A549 treated with DMSO at 1 μM for 4 hours (cell line): ENCODE measurements at places on chromosomes 11 and 22. TPM values are rescaled to one million over a fixed set of nuclear protein-coding genes. Genes with fewer than 3 reads are reported as not detected.

GLB1L3 gene
- total RNA-seq, result 0.04 TPM in 1 of 5 replicates, not detected in the others

RFPL2 gene
- 0.10 to 0.20 TPM (median 0.19 TPM) in 4 of 5 replicates, not detected in the other for total RNA-seq

MRGPRE gene
- total RNA-seq, result 0.06 to 0.21 TPM (median 0.10 TPM) in 5 replicates

IL17RA gene
- 5.1 to 7.8 TPM (median 7.0 TPM) in 5 replicates for total RNA-seq

OR6A2 gene
- not detected in 5 replicates for total RNA-seq

WT1 gene
- total RNA-seq, result 5.9 to 6.9 TPM (median 6.1 TPM) in 5 replicates

TRIM48 gene
- not detected in 5 replicates for total RNA-seq

OR52E8 gene
- not detected in 5 replicates for total RNA-seq

KRTAP5-9 gene
- not detected in 5 replicates for total RNA-seq
